Epithelial cell of proximal tubule (primary cell): ENCODE measurements at places on chromosomes 12 and 14. TPM values are rescaled to one million over a fixed set of nuclear protein-coding genes. Genes with fewer than 3 reads are reported as not detected.

ENTPD5 gene
- total RNA-seq = 2.7 and 4.8 TPM in 2 replicates

ZDHHC22 gene
- total RNA-seq = 0.07 TPM in 1 of 2 replicates, not detected in the other

GPRC5A gene
- total RNA-seq = 84.4 and 142 TPM in 2 replicates

FAM181A gene
- total RNA-seq = not detected in 2 replicates

ACSM4 gene
- not detected in 2 replicates for total RNA-seq

ASB8 gene
- total RNA-seq = 8.6 and 13.6 TPM in 2 replicates

POTEM gene
- total RNA-seq = not detected in 2 replicates

RASSF9 gene
- total RNA-seq = 1.8 and 3.8 TPM in 2 replicates

RNU4-1 gene
- under 0.01 TPM in 2 replicates for total RNA-seq

SERPINA3 gene
- 2.7 and 4.7 TPM in 2 replicates for total RNA-seq

AKAP5 gene
- total RNA-seq = 0.69 and 2.2 TPM in 2 replicates

NTF3 gene
- total RNA-seq = 1.9 and 2.1 TPM in 2 replicates

TMED10 gene
- 119 and 122 TPM in 2 replicates for total RNA-seq

KCNC2 gene
- total RNA-seq = not detected in 2 replicates

ACVR1B gene
- total RNA-seq = 14.0 and 23.4 TPM in 2 replicates

PSMA6 gene
- 196 and 303 TPM in 2 replicates for total RNA-seq

TMPRSS12 gene
- not detected in 2 replicates for total RNA-seq

SERPINA9 gene
- not detected in 2 replicates for total RNA-seq

NKX2-1 gene
- total RNA-seq = not detected in 2 replicates

KRT6A gene
- 0.29 TPM in 1 of 2 replicates, not detected in the other for total RNA-seq

RD3L gene
- total RNA-seq = not detected in 2 replicates

SMARCD1 gene
- total RNA-seq = 77.3 and 111 TPM in 2 replicates

GXYLT1 gene
- total RNA-seq = 9.6 and 13.5 TPM in 2 replicates

FAM90A1 gene
- 0.23 TPM in 1 of 2 replicates, not detected in the other for total RNA-seq

TAS2R43 gene
- not detected in 2 replicates for total RNA-seq

PAPLN gene
- 5.9 and 12.7 TPM in 2 replicates for total RNA-seq

TAS2R19 gene
- total RNA-seq = not detected in 2 replicates
